Large intestine (tissue), 12 donors: ENCODE measurements at places on chromosomes 16 and 17.

DNA sequence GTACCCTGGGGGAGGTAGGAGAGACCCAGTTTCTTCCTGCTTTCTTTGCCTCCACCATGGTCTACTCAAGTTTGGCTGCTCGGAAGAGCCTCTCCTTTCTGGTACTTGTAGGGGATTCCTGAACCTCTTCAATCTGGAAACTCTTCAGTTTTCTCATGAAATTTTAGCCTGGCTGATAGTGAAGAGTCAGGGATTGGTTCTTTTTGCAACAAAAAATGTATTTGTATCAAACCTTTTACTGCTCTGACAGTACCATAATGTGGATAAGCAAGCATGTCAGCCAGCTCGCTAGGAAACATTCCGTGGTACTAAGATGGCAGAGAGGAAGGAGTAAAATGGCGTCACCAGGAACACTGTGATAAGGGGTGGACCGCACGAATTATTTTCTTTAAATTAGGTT, 55.4 kb downstream of the NUP93 start:
- DNase-seq, result no peak

DNA sequence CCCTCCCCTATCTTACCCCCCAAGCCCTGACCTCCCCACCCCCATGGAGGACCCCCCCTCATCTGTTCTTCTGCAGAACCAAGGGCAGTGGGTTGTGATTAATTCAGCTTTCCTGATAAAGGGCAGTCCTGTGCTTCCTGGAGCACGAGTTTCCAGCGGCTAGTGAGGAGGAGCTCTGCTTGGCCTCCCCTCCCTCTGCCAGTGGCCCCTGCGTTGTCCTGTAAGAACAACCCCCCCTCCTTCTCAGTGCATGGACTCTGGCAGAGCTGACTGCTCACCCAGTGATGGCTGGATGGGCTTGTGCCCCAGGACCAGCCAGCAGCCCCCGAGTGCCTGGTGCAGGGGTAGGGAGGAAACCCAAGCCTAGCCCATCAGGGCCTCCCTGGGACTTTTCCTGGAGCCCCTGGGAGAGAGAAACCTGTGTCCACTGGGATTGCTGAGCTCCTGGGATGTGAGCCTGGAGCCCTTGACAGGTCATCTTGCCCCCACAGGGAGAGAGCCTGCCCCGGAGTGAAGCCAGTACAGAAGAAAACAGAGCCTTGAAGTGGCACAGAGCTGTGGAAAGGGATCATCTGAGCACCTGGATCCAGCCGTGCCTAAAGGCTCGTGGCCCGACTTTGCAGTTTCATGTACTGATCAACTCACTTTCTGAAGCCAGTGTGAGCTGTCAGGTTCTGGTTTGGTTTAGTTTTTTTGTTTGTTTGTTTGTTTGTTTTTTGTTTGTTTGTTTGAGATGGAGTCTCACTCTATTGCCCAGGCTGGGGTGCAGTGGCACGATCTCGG, 26.5 kb downstream of the MMP15 start:
- no peak for DNase-seq

GRCh38 chr16:73171901-73172240, 123.9 kb upstream of the ZFHX3 start:
- DNase-seq, result no peak

DNA sequence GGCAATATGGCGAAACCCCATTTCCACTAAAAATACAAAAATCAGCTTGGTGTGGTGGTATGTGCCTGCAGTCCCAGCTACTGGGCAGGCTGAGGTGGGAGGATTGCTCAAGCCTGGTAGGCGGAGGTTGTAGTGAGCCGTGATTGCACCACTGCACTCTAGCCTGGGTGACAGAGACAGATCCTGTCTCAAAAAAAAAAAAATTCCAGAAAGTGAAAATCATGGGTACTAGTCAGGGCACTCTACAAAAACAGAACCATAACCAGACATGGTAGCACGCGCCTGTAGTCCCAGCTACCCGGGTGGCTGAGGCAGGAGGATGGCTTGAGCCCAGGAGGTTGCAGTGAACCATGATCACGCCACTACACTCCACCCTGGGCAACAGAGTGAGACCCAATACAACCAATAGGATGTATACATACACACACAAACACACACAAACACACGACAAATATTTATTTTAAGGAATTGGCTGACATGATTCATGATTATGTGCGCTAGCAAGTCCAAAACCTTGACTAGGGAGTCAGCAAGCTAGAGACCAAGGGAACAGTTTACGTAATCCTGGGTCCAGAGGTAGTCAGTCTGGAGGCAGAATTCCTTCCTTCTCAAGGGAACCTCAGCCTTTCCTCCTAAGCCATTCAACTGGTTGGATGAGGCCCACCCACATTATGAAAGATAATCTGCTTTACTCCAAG, 11.6 kb upstream of the GP1BA start:
- no peak for DNase-seq

GRCh38 chr17:73612031-73612472, 32.2 kb downstream of the SDK2 start:
- no peak for DNase-seq

DNA sequence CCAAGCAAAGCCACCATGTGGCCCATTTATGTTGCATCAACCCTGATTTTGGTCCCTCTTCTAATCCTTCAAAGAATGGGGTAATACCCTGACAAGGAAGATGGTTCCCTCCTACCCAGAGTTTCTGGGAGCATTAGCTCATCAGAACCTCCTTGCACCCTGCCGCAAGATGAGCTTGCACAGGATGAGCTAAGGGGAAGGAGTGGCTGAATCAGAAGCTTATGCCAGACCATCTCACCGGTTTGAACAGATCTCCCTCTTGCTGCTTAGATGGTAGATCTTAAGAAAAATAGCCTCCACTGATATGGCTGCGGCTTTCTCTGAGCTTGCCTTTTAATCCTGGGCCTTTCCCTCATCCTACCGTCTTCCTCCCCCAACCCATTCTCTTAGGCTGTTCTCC, 175.1 kb downstream of the SOX9 start:
- no peak for DNase-seq

DNA sequence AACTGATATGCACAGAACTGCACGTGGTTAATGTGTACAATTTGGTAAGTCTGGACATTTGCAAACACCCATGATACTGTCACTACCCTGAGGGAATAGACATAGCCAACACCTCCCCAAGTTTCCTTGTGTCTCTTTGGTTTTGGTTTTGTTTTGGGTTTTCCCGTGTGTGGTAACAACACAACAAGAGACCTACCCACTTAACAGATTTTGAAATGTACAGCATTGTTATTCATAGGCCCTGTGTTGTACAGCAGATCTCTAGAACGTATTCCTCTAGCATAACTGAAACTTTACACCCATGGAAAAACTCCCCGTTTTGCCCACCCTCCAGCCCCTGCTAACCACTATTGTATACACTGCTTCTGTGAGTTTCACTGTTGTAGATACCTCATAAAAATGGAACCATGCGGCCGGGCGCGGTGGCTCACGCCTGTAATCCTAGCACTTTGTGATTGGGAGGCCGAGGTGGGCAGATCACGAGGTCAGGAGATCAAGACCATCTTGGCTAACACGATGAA, 76.3 kb upstream of the TBC1D3K start:
- DNase-seq, result no peak

DNA sequence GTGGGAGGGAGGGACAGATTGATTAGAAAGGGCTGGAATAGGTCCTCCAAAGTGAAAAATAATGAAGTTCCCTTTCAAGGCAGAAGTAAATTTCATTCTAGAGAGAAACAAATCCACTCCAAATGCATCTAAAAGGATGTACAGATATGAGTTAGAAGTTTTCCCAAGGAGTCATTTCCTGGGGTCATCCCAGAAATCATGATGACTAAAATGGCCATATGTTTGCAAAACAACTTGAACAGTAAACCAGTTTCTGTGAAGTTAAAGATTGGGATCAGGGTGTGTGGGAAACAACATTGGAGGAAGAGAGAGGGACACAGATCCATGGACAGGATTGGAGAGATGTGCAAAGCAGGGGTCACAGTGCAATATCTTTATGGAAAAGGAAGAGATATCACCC, 32.5 kb upstream of the ARHGAP44 start:
- no peak for DNase-seq

- peak; percentile 31 for DNase-seq
Observed at GRCh38 chr16:56789360-56789759, 59.4 kb downstream of the NUP93 start.

DNA sequence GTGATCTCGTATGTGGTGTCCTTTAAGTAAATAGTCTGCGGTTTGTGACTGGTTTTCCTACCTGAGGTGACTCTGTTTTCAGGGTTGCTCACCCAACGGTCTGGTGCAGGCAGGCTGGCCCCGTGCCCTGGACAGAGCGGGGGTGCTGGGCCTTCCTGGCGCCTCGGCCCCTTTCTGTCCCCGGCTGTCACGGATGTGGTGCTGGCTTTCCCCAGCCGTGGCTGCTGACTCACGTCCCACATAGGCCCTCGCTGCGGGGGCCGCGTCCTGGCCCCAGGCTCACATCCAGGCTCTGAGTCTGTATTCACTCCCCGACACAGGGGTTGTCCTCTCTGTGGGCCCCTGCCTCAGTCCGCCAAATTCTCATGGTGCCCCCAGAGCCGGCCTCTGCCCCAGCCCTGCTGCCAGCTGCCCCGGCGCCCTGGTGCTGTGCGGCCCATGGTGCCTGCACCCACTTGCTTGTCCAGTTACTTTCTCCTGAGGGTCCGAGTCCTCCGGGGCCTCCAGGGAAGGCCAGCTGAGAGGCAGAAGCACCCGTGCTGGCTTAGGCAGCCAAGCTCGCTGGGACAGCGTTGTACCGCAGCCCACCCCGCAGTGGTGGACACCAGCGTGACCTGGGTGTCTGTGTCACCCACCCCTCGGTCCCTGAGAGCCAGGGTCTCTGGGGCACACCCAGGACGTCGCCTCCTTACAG, 5.9 kb downstream of the CHMP6 start:
- no peak for DNase-seq

DNA sequence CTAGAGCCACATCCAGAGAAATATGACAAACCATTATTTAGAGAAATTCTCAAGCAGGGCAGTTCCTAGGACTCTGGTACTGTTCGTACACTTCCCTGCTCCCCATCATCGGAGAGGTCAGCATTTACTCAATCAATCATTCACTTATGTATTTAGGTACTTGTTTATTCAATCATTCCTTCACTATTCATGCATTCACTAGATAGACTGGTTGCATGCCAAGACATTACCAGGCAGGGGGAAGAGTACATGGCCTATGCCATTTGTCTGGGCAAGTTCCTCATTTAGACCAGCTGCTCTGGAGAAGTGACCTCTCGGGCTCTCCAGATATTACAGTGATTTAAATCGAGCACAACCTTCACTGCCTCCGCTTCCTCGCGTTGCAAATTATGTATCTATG, 603.4 kb downstream of the KCNJ2 start:
- DNase-seq, result no peak

DNA sequence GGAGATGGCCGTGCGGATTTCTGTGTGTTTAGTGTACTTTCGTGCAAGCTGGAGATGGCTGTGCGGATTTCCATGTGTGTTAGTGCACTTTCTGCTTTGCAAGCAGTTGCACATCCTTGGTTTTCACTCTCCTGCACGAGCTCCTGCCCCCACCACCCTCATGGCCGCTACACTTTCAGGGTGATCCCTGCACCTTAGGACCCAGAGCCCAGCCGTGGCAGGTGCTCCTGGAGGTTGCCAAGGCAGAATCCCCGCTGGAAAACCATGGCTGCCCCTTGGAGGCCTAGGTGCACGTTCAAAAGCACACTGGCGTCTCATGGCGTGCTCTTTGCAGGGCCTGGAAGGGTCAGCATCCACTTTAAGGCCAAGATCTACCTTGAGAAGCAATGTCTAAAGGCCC, 311.0 kb upstream of the TNRC6C start:
- no peak for DNase-seq

DNA sequence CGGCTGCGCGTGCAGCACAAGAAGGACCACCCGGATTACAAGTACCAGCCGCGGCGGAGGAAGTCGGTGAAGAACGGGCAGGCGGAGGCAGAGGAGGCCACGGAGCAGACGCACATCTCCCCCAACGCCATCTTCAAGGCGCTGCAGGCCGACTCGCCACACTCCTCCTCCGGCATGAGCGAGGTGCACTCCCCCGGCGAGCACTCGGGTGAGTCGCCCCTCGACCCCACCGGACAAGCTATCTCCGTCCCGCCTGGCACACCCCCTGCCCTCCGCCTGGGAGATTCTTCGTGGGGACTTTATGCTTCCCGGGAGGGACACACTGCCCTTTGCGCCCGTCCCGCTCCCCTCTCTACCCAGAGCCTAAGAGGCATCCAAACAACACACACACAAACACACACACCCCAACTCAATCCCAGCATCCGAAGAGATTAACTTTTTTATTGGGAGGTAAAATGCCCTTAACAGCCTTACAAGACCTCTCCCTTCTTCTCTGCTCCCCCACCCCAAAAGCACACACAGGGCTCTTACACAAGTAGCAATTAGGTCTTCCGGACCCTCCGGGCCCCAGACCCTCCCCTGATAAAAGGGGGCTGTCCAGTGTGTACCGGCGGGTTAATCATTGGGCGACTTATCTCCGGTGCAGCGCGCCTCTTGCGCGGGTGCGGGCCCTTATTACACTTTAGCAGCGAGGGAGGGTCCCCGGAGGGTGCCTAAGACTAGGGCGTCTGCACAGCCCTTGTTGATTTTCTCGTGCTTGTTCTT, 2.1 kb downstream of the SOX9 start:
- peak; percentile 89 for DNase-seq

GRCh38 chr17:33858121-33858520, 397.0 kb upstream of the CCL2 start:
- DNase-seq, result no peak

- no peak for DNase-seq
Observed at GRCh38 chr17:34257299-34257985, 2.4 kb downstream of the CCL2 start.

DNA sequence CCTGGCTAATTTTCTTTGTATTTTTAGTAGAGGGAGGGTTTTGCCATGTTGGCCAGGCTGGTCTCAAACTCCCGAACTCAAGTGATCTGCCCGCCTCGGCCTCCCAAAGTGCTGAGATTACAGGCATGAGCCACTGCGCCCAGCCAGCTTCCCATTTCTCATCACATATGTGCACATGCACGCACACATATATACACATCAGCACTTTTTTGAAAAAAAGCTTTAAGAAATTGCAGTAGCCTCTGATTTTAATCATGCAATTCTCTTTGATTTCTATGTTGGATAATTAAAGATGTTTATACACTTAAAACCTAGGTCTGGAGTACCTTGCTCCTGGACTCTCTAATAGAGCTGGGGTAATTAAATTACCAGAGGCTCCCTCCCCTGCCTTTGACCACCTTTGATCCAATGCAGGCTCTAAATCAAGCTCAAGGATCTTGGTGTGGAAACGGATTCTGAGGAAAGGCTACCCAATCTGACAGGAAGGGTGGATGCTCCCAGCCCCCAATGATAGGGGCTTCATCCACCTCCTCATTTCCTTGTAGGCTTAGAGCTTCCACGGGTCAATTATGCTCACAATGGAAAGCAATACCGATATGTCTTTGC, 29.7 kb upstream of the GAN start:
- no peak for DNase-seq

GRCh38 chr16:17633181-17633951, 162.6 kb upstream of the XYLT1 start:
- no peak for DNase-seq
